Fibroblast of skin of right quadriceps (primary cell): ENCODE measurements at places on chromosomes 12 and 14.

DNA sequence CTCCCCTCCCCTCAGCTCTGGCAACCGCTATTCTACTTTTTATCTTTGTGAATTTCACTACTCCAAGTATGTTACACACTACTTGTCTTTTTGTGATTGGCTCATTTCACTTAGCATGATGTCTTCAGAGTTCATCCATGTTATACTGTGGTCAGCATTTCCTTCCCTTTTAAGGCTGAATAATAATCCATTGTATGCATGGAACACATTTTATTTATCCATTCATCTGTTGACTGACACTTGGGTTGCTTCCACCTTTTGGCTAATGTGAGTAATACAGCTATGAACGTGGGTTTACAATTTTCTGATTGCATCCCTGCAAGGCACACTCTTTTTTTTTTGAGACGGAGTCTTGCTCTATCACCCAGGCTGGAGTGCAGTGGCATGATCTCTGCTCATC lies 53.0 kb upstream of the FUT8 start:
- no peak for DNase-seq

GRCh38 chr12:43097471-43097870 lies 454.5 kb downstream of the ADAMTS20 start:
- DNase-seq, result no peak

GRCh38 chr14:106551265-106551664 lies 1024.9 kb downstream of the TMEM121 start:
- no peak for DNase-seq

DNA sequence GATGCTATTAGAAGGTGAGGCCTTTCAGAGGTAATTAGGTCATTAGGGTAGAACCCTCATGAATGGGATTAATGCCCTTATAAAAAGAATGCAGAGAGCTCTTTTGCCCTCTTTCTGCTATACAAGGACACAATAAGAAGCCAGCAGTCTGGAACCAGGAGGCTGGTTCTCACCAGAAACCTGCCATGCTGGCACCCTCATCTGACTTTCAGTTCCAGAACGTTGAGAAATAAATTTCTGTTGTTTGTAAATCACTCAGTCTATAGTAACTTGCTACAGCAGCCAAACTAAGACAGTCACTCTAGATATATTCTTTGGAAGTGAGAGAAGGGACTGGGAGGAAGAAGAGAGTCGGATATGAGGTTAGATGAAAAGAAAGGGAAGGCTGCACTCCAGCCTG lies 125.0 kb upstream of the MYF6 start:
- DNase-seq, result no peak

GRCh38 chr12:14471497-14471896 lies 96.2 kb downstream of the PLBD1 start:
- DNase-seq, result no peak

- no peak for DNase-seq
These were observed 5.9 kb downstream of the KLRG1 start for GRCh38 chr12:8995021-8995775.

GRCh38 chr12:124233041-124233796 lies 61.7 kb upstream of the RFLNA start:
- peak; percentile 98 for DNase-seq

DNA sequence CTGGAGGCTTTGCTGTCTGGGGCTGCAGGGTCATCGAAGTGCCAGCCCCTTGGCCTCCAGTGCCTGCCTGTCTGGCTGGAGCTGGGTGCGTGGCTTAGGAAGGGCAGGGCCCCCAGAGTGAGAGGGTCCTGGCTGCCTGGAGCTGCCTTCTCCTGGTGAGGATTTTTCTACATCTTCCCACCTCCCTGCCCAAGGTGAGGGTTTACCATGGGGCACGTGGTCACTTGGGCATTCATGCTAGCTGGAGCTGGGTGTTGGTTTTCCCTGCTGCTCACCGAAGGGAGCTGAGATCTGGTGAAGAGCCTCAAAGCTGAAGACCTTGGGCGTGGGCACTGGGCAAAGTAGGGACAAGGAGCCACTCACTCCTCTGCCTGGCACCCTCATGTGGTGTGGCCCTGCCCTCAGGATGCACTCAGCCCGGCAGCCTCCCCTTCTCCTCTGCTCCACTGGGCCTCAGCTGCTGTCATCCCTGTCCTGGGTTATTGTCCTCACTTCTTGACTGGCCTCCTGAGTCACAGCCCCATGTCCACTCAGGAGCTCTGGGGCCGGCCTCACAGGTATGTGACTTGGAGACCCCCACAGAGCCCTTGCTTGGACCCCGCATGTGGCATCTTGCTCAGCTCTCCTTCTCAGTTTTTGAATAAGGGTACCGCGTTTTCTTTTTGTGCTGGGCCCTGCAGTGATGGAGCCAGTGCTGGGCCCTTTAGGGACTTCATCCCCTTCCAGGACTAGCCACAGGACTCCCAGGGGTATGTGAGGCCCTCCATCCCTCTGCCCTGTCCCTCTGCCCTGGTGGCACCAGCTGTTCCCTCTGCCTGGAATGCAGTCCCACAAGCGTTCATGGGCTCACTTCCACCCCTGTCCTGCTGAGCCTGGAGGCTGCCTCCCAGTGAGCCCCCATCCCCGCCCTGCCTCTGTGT lies 1.6 kb downstream of the CEP170B start:
- DNase-seq, result no peak

DNA sequence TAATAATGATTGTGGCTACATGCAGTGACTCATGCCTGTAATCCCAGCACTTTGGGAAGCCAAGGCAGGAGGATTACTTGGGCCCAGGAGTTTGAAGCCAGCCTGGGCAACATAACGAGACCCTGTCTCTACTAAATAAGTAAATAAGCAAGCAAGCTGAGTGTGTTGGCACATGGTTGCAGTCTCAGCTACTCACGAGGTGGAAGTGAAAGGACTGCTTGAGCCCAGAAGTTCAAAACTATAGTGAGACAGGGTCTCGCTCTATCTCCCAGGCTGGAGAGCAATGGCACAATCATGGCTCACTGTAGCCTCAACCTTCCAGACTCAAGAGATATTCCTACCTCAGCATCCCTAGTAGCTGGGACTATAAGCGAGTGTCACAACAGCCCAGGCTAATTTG lies 64.7 kb downstream of the RPS6KA5 start:
- no peak for DNase-seq

DNA sequence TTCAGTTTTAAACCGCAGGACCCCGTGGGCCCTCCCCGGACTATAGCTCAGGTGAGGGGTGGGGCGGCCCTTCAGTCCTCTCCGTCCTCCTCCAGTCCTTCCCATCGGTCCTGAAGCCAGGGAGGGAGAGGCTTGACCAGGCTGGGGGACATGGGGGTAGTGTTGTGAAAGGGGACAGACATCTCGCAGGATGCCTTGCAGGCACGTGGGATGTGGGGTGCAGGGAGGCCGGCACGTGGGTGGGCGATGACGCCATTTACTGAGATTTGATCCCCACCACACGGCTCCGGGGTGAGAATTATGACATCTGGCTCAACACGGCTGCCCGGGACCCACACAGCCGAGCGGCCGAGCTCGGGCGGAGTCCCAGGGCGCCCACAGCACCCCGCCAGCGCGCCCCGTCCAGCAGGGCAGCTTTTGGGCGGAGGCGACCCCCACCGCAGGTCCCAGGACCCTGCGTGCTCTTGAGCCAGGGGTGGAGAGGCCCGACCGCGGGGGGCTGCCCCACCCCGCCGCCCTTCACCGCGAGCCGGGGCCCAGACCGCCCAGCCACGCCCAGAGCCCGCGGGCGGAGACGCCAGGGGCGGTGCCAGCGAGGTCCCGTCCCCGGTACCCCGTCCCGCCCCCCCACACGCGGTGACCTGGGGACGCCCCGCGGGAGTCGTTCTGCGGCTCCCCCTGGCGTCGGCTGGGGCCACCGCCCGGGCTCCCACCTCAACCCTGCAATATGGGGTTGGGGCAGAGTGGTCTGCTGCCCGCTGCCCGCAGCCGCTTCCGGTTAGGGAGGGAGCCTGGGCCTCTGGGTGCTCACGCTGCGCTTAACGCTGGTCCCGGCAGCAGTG lies 3.3 kb upstream of the EXOC3L4 start:
- DNase-seq, result peak; percentile 25
